ENCODE measurements at places on chromosomes 1 and 21. TPM values are rescaled to one million over a fixed set of nuclear protein-coding genes. Genes with fewer than 3 reads are reported as not detected.

GRCh38 chr1:62437273-62437940 is 558 bp downstream of the USP1 start:
- peak; percentile 19 for DNase-seq

DNA sequence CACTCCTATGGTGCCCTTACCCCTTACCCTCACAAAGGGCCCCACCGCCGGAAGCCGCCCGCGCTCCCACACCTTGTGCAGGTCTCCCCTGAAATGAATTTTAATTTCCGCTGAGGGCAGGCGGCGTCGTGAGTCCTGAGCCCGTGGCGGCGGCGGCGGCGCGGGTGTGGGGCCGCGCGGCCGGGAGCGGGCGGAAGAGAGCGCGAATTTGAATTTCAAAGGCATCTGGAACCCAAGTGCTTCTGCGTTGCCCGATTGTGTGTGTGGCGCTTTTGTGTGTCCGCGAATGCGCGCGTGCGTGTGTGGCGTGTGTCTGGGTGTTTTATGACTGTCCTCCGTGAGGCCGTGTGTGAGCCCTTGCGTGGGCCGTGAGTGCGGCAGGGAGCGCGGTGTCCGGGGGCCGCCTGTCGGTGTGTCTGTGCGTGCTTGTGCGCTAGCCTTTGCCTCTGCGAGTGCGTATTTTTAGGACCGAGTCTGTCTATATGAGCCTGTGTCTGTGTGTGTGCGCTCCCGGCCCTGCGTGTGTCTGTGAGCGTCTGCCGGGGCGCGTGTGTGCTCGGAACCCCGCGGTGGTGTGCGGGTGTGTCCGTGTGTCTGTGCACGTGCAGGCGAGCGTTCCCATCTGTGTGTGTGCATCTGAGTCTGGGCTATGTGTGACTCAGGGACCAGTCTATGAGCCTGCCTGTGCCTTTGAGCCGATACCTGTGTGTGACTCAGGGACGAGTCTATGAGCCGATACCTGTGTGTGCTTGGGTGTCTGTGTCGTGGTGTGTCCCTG is 7.9 kb upstream of the ADGRB2 start:
- no peak for DNase-seq

DNA sequence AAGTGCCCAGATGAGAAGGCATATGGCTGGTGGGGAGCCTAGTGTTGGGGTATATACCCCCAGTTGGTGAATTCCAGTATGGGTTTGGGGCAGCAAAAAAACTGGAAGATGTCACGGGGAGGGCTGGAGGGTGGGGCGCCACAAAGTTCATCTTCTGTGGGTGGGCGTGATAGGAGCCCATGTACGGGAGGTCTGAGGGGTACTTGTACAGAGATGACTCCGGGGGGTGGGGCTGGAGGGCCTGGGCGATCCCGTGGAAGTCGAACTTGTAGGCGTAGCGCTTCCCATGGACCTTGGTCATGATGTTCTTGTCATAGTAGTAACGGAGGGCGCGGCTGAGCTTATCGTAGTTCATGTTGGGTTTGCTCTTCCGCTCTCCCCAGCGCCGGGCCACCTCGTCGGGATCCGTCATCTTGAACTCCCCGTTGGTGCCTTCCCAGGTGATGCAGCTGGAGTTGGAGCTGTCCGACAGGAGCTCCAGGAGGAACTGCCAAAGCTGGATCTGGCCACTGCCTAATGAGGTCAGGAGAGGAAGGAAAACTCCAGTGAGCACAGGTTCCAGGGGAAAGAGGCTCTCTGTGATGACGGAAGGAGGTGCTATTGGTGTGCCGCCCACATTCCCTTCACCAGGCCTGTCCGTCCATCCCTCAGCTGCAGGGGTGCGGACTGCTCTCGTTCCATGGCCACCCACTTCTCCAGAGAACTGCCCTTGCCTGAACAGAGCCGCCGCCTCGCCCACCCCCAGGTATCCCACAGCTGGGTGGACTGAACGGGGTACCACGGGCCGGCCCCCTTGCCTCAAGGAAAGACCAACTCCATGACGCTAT is 114.7 kb downstream of the ERG start:
- DNase-seq, result no peak

RGSL1 gene
- polyA plus RNA-seq, result not detected

SIM2 gene
- 31.7 TPM for polyA plus RNA-seq

DNA sequence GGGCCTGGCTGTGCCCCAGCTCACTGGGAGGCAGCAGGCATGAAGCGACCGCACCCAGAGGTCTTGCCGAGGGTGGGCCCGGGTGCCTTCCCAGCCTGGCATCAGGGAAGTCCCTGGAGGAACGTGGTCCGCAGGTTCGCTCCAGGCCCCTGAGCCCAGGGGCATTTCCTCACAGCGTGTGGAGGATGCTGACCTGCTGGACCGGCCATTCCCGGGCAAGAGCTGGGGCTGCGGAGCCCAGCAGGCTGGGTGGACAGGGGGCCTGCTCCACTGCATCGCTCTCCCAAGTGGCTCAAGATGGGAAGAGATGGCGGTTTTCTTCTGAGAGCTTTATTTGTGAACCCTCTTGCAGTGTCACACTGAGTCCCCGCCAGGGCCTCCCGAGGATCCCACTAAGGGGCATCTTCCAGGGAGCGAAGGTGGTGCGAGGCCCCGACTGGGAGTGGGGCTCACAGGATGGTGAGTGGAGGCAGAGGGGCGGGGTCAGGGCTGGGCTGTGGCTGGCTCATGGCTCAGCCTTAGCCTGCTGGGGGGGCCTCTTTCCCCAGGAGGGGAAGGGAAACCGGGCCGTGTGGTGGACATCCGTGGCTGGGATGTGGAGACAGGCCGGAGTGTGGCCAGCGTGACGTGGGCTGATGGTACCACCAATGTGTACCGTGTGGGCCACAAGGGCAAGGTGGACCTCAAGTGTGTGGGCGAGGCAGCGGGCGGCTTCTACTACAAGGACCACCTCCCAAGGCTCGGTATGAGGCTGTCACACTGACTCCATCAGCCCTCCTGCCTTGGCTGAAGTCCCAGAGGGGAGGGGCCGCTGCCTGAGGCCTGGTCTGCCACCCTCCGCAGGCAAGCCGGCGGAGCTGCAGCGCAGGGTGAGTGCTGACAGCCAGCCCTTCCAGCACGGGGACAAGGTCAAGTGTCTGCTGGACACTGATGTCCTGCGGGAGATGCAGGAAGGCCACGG is 7.2 kb upstream of the MMP23B start:
- DNase-seq, result no peak

- no peak for DNase-seq
Measured at GRCh38 chr1:116308276-116308675, 64.8 kb upstream of the ATP1A1 start.

PTGFR gene
- 0.18 TPM for polyA plus RNA-seq

- no peak for DNase-seq
Measured at GRCh38 chr1:63902844-63903589, 129.2 kb downstream of the ROR1 start.

DNA sequence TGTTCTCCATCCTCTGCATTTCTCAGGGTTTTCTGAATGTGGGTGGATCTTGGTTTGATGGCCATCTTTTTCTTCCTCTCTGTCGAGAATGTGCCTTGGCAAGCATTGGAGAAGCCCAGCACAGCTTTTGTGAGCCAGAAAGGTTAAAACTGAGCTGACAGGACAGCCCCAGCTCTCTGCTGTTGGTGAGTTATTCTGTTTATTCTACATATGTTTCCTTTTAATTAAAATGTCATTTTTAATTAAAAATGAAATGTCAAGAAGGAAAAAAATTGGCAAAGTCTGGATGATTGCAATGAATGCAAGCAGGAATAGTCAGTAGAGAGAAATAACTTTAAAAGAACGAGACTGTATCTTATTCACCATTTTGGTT is 325.8 kb downstream of the PTBP2 start:
- DNase-seq, result no peak

TMEM269 gene
- polyA plus RNA-seq, result 0.79 TPM

All from left renal cortex interstitium (tissue), 4 donors.